ENCODE measurements at places on chromosomes 5 and 9.

DNA sequence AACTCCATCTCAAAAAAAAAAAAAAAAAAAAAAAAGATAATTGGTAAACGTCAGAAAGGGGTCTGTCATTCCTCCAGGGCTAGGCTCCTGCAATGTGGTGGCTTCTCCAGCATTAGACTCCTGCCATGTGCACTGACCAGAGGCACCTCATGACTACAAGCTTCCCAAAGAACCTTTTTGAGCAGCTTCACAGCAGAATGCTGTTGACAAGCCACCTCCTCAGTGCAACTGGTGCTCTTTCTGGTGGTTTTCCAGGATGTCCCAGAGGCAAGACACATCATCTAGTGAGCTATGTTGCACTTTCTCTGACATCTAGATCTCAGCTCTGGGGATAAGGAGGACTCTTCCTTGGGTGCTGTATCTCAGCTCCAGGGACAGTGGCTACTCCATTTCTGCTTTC, 11.6 kb downstream of the RPL37 start:
- no peak for DNase-seq

DNA sequence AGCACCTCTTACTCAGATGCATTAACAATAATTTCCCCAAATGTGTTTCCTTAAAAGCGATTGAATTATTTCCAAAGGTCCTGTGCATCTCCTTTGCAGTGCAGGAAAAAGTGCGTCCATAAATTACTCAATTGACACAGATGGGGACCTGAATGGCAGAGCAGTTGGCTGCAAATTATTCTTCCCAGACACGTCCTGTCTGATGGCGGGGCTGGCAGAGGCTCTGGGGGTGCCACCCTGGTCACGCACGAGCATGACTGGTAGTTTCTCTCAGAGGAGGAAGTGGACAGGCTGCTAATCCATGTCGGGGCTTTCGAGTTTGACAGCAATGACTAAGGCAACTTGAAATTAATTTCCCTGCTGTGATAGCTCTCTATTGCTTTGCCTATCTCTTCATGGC, 264.8 kb upstream of the BRINP1 start:
- no peak for DNase-seq

DNA sequence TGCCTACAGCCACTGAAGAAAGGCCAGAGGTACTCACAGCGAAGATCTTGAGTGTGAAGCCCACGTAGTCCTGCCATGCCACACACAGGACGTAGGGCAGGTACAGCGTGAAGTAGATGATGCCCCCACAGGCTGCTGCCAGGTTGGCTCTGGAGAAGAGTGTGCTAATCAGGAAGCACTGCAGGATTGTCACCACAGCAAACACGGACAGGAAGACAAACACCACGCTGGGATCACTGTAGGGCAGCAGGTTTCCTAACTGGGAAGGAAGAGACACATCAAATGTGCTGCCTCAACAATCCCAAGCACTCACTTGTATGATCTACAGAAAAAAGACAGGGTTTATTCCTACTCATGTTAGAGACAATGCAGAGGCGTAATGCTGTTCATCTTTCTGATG, 63.0 kb downstream of the NIPSNAP3B start:
- DNase-seq: no peak

DNA sequence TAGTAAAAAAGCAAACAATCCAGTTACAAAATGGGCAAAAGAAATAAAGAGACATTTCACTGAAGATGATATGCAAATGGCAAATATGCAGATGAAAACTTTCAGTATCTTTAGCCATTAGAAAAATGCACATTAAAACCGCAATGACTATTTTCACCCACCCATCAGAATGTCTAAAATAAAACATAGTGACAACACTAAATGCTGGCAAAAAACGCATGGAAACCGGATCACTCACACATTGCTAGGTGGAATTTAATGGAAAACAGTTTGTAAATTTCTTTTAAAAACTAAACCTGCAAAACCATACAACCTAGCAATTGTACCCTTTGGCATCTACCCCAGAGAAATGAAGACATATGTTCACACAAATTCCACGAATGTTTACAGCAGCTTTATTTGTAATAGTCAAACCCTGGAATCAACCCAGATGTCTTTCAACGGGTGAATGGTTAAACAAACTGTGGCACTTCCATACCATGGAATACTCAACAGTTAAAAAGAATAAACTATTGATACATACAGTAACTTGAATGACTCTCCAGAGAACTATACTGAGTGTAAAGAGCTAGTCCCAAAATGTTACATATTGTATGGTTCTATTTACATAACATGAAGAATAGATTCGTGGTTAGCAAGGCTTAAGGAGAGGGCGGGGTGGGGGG, 17.2 kb upstream of the PAM start:
- DNase-seq: no peak

GRCh38 chr5:145797336-145797735, 37.8 kb downstream of the PRELID2 start:
- no peak for DNase-seq

DNA sequence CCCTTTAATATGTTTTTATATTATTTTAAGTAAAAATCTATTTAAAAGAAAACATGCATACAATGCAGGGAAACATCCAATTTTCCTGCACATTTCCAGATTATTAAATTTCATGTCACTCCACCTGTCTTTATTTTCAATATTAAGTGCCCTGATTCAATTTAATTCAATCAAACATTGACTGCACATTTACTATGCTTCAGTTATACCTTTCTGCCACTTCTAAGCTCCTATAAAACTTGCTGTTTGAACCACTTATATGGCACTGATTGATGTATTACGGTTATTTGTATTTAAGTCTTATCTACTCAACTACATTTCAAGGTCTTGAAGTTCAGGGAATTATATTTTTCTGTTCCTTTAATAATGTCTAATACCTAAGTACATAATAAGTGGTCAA, 198.0 kb downstream of the CAVIN4 start:
- DNase-seq: no peak

DNA sequence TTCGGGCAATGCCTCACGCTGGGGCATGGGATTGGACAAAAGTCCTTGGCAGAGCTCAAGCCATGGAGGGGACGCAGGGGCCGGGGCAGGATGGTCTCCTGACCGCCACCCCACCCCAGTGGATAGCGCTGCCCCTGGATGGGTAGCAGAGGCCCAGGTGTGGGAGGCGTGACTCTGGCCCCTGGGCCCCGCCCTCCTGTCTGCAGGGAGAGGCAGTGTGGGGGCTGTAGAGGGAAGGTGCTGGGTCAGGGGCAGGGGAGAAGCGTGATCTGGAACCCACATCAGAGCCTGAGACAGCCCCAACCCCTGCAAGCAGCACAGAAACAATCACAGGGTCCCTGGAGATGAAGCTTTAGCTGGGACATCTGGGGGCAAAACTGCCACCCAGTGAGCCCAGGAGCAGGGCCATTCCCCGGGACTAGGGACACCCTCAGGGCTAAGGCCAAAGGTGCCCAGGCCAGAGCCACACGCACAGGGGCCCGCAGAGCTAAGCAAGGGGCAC, 36.2 kb downstream of the NACC2 start:
- no peak for DNase-seq

DNA sequence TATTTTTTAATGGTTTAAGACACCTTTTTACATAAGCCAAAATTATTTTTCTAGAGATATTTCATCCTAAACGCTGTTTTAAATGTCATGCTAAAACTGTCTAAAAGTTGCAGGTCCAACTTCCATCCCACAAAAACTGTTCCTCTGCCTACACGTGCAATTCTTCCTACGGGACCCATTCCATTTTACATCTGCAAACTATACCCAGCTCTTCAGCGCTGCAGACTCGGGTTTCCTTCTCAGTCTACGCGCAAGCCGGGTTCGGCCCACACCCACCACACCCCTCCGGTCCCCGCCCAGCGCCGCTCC, 8.7 kb downstream of the RANBP6 start:
- no peak for DNase-seq

DNA sequence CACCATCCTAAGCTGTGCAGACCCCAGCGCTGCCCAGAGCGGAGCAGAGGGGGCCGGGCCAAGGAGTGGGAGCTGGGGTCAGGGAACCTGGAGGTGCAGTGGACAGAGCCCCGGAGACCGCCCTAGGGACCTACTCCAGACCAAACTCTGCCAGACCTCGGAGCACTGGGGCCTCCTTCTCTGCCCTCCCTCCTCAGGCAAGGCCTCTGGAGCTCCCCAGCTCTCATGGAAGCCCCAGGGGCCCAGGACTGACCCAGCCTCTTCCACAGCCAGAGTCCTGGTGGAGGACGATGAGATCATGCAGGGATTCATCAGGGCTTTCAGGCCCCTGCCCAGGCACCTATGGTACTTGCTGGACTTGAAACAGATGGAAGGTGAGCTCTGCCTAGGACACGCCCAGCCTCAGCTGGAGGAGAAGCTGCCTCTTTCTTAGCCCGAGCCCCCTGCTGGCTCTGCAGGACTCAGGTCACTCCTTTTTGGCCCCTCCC, 3.6 kb downstream of the PAEP start:
- DNase-seq: no peak

GRCh38 chr5:154857530-154858296, 714 bp upstream of the CNOT8 start:
- DNase-seq: peak; percentile 85

DNA sequence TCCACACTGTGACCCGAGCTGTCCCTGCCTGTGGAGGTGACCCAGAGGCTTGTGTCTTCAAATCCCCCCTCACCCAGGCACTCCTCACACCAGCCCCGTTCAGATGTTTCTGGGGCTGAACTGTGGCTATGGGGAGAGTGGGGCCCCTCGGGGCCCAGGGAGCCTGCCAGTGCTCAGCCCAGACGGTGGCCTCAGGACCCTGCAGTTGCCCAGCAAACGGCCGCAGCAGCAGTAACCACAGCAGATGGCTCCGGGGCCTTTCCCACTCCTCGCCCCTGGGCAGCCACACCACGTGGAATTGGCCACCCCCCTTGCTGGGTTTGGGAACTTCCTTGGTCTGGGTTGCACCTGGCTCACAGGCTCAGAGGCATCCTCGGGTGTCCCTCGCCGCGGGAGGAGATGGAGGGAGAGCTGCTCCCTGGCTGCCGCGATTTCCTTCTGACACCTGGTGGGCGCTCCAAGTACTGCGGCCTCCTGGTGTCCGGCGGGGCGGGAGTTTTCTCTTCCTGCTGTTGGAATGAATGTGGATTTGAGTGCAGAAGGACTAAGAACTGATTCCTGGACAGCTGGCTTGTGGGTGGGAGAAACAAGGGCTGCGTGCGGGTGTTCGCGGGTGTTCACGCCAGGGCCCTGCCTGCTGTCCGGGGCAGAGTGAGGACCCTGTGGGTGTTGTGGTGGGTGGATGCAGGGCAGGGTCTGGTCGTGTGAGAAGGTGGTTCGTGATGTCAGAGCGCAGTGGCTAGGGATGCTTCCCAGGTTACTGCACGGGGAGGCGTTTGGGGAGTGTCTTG, 97.5 kb downstream of the COL5A1 start:
- DNase-seq: no peak

- no peak for DNase-seq
These were observed 45.5 kb downstream of the SPOCK1 start for GRCh38 chr5:137453483-137454080.

- no peak for DNase-seq
These were observed 61.5 kb upstream of the RARS1 start for GRCh38 chr5:168424594-168425323.

GRCh38 chr5:149656576-149657182, 73.4 kb upstream of the PPARGC1B start:
- DNase-seq: no peak

DNA sequence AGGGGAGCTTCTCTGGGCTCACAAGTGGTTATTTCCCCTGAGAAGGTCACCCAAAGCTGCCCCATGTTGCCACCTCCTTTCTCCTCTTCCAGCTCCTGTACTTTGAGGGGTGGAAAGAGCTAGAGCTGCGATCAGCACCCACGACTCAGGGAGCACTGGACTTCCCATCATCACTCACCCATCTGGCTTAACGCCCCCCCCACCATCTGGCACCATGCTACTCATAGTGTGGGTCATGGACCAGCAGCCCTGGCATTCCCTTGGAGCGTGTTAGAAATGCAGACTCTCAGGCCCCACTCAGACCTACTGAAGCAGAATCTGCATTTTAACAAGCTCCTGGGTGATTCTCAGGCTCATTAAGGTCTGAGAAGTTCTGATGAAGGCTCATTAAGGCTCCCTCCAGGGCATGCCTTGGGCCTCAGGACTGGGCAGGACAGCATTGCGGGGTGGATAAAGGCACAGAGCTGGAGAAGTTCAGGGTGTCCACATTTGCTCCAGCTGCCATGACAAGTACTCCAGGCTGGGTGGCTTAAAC, 67.3 kb downstream of the GALNT12 start:
- no peak for DNase-seq

DNA sequence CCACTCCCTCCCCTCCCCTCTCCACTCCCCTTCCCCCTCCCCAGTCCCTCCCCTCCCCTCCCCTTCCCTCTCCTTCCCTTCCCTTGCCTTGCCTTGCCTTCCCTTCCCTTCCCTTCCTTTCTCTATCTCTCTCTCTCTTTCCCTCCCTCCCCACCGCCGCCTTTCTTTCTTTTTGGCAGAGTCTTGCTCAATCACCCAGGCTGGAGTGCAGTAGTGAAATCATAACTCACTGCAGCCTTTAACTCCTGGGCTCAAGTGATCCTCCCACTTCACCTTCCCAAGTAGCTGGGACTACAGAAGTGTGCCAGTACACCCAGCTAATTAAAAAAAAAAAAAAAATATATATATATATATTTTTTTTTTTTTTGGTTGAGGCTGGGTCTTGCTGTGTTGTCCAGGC, 45.5 kb downstream of the IL31RA start:
- DNase-seq: no peak

DNA sequence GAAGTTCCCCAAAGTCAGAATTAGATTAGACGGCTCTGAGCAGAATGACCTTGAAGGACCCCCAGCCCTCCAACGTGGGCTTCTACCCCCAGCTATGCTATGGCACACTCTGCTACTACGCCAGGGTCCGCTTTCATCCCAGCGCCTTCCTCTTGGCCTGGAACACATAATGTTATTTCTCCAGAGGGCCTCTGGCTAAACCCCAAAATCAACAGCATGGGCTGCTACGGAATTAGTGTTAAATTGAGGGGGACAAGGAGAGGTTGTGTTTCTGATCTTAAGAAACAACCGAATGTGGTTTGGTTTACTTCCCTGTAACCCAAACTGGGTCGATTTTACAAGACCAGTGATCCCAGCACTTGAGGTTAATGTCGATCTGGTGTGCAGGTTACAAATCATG, 97.1 kb downstream of the ZNF618 start:
- no peak for DNase-seq

- DNase-seq: no peak
These were observed 326.0 kb downstream of the GABRG2 start for GRCh38 chr5:162393534-162393933.

GRCh38 chr5:88262116-88262515, 6.5 kb downstream of the TMEM161B start:
- no peak for DNase-seq

DNA sequence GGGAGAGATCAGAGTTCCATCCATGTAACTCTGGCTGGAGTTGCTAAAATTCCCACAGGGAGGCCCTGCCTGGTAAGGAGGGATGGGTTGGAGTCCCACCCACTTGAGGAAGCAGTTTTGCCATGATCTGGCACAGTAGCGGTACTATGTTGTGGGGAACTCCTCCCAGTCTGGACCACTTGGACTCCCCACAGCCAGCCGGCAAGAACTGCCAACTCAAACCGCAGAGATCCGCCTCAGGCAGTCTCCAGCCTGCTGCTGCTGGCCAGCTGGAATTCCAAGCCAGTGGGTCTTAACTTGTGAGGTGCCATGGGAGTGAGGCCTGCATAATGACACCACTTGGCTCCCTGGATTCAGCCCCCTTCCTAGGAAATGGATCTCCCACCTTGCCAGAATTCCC, 151.9 kb downstream of the NDUFS4 start:
- no peak for DNase-seq

Measured in activated CD8-positive, alpha-beta memory T cell treated with anti-CD3 and anti-CD28 coated beads for 1 hour (primary cell).